Fibroblast of mammary gland (primary cell): ENCODE measurements at places on chromosomes 6 and 20.

GRCh38 chr20:58374906-58375758, 13.9 kb upstream of the VAPB start:
- DNase-seq = no peak

DNA sequence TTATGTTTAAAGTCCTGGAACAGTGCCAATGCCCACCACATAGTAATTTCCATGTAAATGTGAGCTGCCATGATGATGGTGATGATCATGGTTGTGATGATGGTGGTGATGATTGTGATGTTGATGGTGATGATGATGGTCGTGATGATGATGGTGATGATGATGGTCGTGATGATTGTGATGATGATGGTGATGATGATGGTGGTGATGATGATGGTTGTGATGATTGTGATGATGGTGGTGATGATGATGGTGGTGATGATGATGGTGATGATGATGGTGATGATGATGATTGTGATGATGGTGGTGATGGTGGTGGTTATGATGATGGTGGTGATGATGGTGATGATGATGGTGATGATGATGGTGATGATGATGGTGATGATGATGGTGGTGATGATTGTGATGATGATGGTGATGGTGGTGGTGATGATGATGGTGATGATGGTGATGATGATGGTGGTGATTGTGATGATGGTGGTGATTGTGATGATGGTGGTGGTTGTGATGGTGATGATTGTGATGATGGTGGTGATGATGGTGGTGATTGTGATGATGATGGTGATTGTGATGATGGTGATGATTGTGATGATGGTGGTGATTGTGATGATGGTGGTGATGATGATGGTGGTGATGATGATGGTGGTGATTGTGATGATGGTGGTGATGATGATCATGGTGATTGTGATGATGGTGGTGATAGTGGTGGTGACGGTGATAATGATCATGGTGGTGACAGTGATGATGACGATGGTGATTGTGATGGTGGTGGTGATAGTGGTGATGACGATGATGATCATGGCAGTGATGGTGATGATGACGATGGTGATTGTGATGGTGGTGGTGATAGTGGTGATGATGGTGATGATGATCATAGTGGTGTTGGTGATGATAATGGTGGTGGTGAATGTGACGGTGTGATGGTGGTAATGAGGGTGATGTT, 82.3 kb downstream of the PHACTR3 start:
- no peak for DNase-seq

DNA sequence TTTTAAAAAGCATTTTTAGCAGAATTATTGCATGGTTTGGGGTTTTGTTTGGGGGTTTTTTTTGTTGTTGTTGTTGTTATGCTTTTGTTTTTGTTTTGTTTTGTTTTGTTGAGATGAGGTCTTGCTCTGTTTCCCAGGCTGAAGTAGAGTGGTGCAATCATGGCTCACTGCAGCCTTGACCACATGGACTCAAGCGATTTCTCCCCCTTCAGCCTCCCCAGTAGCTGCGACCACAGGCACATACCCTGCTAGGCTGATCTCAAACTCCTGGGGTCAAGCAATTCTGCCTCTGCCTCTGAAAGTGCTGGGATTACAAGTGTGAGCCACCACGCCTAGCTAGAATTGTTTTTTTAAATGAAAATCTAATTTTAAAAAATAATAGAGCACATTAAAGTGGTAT, 35.7 kb downstream of the UBR2 start:
- DNase-seq = no peak

DNA sequence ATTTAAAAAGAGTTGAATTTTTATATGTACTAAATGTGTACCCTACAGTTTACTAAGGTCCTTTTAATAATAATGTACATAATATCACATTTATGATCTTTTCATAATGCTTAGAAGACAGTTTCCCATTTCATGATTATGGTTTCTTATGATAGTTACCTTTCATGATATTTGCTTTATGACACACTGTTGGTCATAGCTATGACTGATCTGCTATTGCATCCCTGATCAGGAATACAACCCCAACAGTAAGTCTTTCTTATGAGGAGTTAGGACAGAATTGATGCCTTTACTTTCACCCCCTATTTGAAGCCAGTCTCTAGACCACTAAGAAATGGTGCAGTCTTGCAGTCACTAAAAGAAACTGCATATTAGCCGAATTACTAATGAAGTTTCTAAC, 31.0 kb downstream of the LCA5 start:
- DNase-seq = peak; percentile 34

- no peak for DNase-seq
Measured at GRCh38 chr20:47124181-47124717, 229.6 kb downstream of the EYA2 start.

- peak; percentile 29 for DNase-seq
Measured at GRCh38 chr6:39791850-39792539, at the start of gene DAAM2. TSS of gene DAAM2 (plus strand) at chr6:39792376. CDS start at chr6:39856303, 63,927 bp downstream.

DNA sequence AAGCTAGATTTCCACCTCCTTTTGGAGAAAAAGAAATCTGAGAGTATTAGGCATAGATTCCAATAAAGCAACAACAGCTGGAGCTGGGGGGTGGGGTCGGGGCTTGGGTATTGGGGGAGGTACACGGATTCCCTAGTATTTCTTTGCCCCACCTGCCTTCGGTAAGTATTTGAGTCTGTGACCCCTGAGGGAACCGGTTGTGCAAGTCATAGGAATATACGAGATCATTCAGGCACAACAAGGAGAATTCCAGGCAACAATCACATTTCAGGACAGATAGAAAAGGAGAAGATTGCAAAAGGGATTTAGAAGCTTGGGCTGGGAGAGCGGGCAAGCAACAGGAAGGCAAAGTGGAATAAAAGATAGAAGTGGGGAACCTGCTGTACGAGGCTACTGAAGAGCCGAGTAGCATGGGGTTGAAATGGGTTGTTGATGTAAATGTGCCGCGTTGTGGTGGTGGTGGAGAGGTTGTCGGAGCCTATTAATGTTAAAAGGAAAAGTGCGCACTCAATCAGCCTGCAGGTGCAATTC, 148.9 kb downstream of the BCAS1 start:
- no peak for DNase-seq

GRCh38 chr6:103675807-103676406, 1183.8 kb downstream of the HACE1 start:
- peak; percentile 2 for DNase-seq

GRCh38 chr6:25497383-25498040, 154.5 kb upstream of the SCGN start:
- DNase-seq = no peak

DNA sequence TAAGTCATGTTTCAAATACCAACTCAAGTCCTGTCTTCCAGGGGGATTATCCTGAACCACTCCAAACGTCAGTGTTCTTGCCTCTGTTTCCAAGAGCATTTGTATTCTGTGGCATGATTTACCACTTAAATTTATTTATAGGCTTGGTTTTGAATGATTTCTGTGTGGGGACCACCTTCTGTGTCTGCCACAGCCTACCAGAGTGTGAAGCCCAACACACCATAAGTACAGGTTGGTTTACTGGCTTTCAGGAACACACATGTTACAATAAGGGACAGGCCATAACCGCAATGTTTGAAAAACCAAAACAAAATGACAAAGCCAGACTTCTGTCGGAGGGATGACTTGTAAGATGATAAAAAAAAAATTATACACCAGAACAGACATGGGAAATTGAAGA, 56.5 kb upstream of the MAP3K7 start:
- no peak for DNase-seq
